ENCODE measurements at places on chromosomes 1 and 21. TPM values are rescaled to one million over a fixed set of nuclear protein-coding genes. Genes with fewer than 3 reads are reported as not detected.
A peak's percentile ranks its signal among the peaks of the same experiment; 100 is the strongest.

The CRP gene
- total RNA-seq: not detected

The CELA3A gene
- total RNA-seq: not detected

The RWDD3 gene
- 14.0 TPM for total RNA-seq

DNA sequence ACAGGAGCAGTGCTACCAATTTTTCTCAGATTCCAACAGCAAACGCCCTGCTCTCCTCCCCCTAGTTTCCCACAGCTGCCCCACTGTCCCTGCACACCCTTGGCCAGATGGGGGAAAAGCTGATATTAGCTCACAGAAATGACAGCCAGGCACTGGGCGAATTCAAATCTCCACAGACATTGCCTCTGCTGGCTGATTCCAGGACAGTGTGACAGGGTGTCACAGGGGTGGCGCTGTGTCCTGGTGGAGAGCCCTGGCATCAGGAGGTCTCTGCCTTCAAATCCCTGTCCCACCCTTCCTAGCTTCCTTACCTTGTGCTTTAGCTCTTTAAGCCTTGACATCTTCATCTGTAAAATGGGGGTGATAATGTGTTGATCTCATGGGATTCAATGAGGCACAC is 10.4 kb downstream of the OLIG1 start:
- DNase-seq: no peak

DNA sequence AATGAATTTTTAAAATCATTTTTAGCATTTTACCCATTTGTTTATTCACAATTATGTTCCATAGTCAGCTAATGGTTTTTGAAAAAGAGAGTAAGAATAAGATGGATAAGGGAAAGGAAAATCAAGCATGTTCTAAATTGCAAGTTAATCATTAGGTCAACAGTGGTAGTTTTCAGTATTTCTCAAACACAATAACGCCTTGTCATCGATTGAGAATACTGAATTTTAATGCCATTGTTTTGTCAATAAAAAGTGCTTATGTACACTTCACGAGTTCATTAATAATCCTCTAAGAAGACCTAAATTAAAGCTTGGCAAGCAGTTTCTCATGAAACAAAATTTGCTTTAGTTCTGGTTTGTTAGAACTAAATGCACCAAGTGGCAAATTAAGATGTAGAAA is 100.3 kb downstream of the RERE start:
- DNase-seq: no peak

- DNase-seq: no peak
These were observed 29.3 kb downstream of the AK2 start for GRCh38 chr1:33007190-33008050.

GRCh38 chr1:211525101-211525676 is 33.2 kb upstream of the RD3 start:
- no peak for DNase-seq

GRCh38 chr1:44505210-44505993 is 100.3 kb downstream of the RNF220 start:
- no peak for DNase-seq

- DNase-seq: peak; percentile 52
These were observed 7.5 kb upstream of the RNF223 start for GRCh38 chr1:1081311-1082238.

GRCh38 chr1:47682786-47683350 is 245.0 kb downstream of the FOXD2 start:
- DNase-seq: no peak

DNA sequence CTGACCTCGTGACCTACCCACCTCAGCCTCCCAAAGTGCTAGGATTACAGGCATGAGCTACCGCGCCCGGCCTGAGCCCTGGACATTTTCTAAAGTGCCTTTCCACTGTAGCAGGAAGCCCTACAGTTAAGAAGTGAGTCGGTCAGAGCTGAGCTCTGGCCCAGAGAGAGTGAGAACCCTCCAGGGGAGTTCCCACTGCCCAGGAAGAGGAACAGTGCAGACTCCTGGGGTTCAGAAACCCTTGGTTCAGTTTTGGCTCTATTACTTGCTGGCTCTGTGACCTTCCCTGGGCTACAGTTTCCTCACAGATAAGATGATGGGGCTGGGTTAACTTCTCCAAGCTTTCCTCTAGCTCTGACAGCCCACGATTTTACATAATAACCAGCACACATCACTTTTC is 20.9 kb downstream of the SLC9A1 start:
- no peak for DNase-seq

DNA sequence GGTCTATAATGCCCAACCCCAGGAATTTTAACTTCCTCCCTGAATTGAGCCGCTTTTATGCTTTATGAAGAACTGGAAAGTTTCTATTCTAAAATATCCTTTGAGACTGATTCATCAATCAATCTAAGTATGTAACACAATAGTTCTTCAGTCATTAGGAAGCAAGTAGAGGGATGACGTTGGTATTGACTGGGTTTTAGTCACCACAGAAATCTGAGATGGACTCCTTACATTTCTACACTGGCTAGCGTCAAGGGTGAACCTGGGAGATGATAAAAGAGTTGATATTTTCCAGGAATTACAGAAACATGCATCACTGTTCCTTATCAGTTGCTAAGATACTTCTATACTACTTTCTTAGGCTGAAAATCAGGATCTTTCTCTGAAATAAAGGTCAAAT is 308.0 kb downstream of the HMCN1 start:
- no peak for DNase-seq

DNA sequence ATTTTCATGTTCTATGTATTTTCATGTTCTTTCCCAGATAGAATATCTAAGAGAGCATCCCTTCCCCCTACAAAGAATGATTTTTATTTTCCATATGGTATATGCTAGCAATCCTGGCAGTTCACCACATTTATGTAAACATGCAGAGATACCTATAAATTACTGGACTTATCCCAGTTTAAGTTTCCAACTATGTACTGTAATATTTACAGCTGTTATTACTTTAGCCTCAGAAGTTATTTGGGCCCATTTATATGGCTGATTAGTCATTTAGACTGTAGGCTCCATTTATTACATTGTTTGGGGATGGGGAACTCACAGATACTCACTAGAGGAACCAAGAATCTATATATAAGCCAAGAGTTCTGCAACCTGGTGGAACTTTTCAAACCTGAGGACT is 84.8 kb upstream of the WARS2 start:
- DNase-seq: no peak

- no peak for DNase-seq
These were observed 118.5 kb downstream of the ITSN1 start for GRCh38 chr21:33760641-33761440.

DNA sequence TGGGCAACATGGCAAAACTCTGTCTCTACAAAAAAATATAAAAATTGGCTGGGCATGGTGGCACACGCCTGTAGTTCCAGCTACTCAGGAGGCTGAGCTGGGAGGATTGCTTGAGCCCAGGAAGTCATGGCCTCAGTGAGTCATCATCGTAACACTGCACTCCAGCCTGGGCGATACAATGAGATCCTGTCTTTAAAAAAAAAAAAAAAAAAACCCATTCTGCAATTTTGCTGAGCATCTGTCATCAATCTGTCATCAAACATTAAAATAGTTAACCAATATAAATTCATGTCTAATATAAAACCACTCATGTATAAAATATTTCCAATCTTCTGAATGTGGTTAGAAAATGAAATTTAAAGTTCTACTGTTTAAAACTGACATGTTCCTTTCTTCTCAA is 56.9 kb downstream of the LPAR3 start:
- no peak for DNase-seq
